ENCODE measurements at places on chromosomes 6 and 20.

DNA sequence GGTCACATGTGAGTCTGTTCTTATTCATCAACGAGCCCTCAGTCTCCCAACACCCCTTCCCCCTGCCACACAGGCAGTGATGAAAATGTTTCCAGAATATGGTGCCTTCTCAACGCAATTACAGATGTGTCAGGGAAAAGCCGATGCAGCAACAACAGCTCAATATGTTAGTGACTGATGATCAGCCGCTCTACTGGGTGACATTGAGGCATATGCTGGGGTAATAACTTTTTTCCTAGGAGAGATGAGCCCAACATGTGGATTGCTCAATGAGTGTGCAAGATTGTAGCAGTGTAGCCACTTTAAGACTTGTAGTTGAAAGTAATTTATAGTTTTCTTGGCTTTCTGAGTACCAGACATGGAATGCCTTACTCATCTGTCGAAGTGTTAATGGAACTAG is 49.4 kb downstream of the DTD1 start:
- no peak for DNase-seq

DNA sequence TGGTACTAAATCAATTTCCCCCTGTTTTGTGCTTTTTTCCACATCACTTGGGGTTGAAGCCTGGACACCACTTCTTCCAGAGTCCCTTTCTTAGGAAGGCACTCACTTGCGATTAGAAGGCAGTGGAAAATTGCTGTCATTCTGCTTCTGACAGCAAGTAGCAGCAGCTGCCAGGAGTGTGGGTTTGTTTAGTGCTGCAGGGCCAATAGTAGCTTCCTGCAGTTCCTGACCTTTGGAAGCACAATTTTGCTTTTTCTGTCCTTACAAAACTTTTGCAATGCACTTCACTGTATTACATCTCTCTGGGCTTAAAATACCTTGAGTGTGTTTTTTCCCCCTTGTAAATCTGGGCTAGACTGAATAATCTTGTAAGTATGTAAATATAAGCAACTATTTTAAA is 12.5 kb upstream of the HLA-DRA start:
- no peak for DNase-seq

- DNase-seq, result no peak
Observed at GRCh38 chr6:12048609-12049008, 36.5 kb downstream of the HIVEP1 start.

DNA sequence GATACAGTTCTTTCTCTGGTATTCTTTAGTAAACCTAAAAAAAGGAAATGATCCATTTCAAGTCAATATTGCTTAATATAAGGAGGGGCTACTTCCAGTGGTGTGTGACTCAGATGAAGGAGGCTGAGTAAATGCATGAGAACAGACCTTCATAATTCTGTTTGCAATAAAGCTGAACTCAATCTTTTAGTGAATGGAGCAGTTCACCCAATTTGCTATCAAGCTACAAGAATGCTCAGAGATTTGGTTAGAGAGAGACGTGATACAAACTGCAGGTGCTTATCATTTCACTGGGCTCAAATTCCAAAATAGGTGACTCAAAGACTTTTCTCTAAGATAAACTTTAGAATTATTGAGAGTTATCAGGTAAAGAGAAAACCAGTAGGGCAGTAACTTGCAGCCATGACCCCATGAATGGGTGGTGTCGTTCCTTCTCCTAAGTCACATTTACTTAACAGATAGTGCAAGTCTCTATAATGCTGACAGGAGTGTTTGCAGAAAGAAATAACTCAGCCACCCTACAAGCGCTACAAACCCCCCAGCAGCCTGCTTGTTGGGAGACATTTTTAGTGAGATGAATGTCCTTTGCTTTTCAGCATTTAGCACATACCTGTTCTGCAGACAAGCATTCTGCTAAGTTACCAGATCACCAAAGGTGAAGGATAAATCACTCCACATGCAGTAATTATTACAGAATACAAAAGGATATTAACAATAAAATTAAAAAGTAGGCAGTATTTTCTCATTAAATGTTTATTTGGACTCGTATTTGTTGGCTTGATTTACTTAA is 16.4 kb upstream of the BLOC1S5 start:
- no peak for DNase-seq

DNA sequence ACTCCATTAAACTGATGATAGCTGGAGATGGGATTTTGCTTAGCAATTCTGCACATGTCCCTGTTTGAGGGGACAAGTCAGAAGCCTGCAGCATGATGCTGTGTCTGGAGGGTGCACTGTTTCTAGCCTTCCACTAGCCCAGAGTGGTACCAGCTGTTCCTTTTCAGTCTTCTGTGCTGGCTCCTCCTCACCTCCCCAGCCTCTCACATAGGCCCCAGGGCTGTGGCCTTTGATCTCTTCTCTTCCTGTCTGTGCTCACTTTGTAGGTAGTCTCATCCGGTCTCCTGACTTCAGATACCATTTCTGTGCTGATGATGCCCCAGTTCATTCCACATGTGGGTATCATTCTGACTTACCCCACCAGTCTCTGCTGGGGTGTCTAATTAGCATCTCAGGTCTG is 126.3 kb downstream of the HIVEP1 start:
- no peak for DNase-seq

DNA sequence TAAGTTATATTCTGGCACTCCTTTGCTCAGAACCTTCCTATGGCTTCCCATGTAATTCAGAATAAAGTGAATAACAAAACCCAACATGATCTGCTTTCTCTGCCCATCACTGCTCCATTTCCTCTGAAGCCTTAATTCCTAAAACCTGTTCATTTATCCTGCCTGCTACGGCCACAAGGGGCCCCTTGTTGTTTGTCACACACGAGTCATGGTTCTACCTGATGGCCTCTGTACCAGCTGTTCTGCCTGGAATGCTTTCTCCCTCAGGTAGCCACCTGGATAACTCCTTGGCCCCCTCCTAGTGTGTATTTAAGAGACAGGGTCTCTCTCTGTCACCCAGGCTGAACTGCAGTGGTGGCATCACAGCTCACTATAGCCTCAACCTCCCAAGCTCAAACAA is 26.8 kb downstream of the ERGIC3 start:
- no peak for DNase-seq

DNA sequence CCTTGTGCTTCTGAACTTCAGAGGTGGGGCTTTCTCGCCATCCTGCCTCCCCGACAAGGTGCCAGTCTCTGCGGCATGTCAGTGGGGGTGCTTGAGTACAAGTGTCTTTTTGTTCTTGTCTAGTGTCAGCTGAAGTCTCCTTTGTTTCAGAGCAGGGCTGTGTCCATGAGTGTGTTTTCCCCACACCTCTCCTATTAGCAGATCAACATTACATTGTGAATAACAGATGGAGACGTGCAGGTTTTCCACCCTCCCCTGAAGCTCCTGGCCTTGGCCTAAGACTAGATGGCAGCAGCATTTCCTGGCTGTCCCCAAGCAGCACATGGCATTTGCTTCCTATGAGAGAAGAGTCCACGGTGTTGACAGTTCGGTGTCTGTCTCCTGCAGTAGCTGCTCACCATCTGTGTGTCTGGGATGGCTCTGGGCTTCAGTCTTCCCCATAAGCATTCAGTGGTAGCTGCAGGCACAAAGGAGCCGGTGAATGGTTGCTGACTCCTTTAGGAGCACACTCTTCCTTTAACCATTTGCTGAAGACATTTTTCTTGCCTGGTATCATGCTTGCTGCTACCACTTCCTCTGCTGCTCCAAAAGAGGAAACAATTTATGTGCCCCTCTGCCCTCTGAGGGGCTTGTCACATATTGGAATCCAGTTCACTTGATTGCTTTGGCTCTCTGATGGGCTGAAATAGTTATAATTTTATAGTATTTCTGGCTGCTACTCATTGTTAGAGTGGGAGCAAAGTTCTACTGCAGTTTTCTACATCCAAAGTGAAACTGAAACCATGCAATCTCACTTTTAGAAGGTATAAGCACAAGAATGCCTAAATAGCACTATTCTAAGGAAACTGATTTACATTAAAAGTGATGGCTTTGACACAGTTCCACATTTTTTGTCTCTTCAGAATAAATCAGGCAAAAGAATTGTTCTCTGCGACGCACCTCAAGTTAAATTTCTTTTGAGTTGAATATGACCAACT is 913.0 kb downstream of the C6orf118 start:
- no peak for DNase-seq

DNA sequence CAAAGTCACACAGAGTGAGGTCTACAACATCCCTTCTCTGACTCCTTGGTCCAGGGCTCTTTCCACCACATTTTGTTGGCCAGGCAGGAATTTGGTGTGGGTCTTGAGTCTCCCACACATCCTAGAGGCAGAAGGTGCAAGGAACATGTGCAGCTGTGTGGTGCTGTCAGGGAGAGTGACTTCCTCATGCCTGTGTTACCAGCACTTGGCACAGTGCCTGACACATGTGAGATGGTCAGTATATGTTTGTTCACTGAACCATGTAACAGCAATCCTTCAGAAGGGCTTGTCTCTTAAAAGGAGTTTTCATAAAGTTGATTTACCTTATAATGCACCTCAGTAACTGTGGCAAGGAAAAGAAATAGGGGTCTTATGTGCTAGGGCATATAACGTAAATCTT is 168.5 kb downstream of the CDC5L start:
- no peak for DNase-seq

DNA sequence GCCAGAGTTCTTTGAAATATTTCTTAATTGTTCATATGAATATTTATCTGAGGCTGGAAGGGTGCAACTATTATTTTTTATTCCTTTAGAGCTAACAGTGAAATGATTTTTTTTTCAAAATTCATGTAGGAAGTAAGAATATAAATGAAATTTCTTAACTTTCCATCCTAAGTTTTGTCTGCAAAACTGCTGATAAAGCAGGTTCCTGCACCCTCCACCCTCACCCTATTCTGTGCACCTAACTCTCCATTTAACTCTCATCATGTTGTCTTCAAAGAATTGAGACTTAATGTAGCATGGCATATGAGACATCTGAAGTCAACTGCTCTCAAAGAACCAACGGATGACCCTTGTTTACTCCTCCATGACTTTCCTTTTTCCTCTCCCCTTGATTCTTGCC is 23.5 kb upstream of the MANEA start:
- DNase-seq, result no peak
